ENCODE measurements at places on chromosomes 12 and 14.

- no peak for DNase-seq
Observed at GRCh38 chr12:92021666-92022035, 124.0 kb downstream of the BTG1 start.

DNA sequence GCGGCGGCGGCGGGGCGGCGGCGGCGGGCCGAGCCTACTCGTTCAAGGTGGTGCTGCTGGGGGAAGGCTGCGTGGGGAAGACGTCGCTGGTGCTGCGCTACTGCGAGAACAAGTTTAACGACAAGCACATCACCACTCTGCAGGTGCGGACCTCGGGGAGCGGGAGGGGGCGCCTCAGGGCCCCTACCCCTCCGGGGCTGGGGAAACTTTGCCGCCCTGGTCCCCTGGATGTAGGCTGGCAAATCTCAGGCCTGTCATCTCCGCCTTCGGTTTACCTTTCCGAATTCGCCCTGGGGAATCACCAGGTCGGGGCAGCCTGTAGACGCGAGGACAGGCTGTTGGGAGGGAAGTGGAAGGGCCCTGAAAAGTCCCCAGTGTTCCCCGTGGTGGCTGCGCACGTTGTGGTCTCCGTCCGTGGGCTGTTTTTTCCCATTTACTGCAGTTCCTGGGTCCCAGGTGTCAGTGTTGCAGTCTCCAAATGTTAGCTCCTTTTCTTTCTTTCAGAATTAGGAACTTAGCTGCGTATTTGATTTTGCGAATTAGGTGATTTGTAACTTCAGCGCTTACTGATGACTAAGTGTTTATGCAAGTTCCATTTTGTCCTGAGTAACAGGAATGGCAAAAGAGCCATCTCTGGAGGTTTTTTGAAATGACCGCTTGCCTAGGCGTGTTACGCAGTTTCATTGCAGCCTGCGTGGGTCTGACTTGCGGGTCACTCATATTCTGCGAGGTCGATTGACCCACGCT, 656 bp downstream of the RAB21 start:
- DNase-seq = peak; percentile 46

DNA sequence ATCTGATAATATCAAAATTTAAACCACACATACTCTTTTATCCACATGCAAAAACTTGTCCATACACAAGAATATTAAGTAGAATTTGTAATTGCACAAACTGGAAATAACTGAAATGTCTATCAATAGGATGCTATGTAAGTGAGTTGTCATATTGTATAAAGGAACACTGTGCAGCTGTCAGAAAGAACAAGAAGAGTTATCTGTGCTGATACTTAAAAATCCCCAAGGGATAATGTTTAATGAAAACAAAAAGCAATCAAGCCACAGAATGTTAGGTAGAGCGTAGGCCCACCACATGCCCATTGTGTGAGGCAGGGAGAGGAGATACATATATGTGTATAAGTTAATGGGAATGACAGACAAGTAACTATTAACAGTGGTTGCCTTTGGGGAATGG, 25.9 kb upstream of the HIGD1C start:
- DNase-seq = no peak

DNA sequence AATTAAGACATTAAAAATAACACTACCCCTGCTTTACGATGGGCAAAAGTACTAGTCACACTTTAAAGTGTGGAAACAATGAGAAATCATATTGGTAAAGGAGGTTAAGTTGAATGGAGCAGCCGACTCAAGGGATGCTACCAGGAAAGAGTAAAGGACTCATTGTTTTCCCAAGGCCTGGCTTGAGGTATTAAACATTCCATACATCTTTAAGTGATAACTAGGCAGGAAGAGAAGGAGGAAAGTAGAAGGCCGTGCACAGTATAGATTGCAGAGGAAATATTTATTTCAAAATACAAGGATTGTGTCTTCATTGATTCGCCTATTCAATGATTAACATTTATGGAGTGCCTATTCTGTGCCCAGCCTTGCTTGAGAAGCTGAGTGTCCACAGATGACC, 20.6 kb upstream of the YARS2 start:
- no peak for DNase-seq

- DNase-seq = no peak
Observed at GRCh38 chr12:45305907-45306306, 90.0 kb downstream of the ANO6 start.

All from hepatic stellate cell (primary cell).